ENCODE measurements at places on chromosomes 2 and 18. TPM values are rescaled to one million over a fixed set of nuclear protein-coding genes. Genes with fewer than 3 reads are reported as not detected.

STARD6 gene
- not detected for total RNA-seq

EPAS1 gene
- 6.5 TPM for total RNA-seq

SYT4 gene
- total RNA-seq: not detected

SCN2A gene
- total RNA-seq: 0.21 TPM

PKDCC gene
- total RNA-seq: not detected

SEMA4F gene
- total RNA-seq: 4.8 TPM

UGT1A1 gene
- not detected for total RNA-seq

IL37 gene
- total RNA-seq: 0.32 TPM

IWS1 gene
- total RNA-seq: 60.5 TPM
